ENCODE measurements at places on chromosomes 2 and 18.
A peak's percentile ranks its signal among the peaks of the same experiment; 100 is the strongest.

DNA sequence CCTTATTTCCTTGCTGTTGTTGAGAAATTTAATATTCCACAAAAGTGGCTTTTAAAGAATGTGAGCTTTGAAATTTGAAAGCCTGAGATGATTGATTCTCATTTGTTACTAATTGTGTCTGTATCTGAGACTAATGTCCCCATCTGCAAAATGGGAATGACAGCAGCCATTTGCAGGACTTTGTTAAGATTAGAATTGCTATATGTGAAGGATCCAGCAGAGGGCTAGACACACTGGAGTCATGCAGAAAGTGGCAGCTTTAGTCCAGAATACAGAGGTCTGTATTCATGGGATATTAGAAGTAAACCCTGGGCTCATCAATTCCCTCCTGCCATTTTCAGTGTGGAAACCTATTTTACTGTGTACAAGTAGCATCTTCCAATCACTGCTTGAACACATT, 296.5 kb upstream of the GYPC start:
- peak; percentile 1 for DNase-seq

DNA sequence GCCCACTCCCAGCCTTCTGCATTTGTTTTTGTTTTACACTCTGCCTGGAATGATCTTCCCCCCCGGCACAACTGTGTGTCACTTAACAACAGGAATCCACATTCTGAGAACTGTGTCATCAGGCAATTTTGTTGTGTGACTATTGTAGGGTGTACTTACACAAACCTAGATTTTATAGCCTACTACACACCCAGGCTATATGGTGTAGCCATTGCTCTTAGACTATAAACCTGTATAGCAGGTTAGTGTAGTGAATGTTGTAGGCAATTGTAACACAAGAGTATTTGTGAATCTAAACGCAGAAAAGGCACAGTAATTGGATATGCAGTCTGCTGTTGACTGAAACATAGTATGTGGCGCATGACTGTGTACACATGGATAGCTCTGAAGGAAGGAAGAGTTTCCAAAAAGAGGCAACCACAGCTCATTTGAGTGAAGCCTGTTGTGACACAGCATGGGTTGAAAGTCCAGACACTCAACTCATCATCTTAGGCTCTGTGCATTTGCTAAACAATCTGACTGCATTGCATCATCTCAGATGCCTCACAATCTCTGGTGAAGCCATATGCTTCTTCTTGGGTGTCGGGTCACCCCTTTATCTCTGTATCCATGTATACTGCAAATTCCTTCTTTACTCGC, 506.6 kb upstream of the SPHKAP start:
- no peak for DNase-seq

DNA sequence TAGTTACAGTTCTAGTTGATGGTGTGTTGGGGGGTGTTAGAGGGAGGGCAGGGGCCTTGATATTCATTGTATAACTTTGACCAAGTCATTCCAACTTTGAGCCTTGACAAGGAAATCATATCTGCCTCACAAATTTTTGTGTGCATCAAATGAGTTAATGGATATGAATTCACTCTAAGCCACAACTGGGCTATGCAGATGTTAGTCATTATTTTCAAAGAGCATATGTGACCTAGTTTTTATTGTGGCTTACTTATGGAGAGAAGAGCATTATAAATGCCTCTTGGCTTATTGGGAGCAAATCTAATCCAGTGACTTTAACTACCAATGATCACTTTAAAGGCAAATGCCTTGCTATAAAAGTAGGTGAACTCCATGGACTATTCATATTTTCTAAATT, 250.2 kb downstream of the LPIN1 start:
- no peak for DNase-seq

- DNase-seq = no peak
Measured at GRCh38 chr2:39696838-39697237, 31.1 kb downstream of the TMEM178A start.

- DNase-seq = no peak
Measured at GRCh38 chr18:44627280-44627679, 53.4 kb upstream of the SETBP1 start.

All from COR-L47 (cell line).